ENCODE measurements at places on chromosomes 4 and X.

DNA sequence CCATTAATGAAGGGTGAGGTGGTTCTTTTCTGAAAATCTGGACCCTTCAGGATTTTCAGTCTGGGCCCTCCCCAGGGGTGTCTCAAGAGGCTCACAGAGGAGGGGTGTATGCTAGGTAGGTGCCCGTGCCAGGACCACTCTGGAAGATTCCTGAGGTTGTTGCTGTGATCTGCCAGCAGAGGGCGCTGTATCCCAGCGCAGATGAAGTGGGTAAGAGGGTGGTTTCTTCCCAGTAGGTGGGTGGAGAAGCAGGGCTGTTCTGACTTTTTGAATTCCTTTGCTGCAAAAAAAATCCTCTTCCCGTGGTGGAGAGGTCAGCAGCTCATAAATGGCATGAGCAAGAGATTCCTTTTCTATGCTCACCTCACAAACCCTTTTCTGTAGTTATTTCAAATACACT, 51.1 kb downstream of the SCML1 start:
- DNase-seq, result peak; percentile 4

DNA sequence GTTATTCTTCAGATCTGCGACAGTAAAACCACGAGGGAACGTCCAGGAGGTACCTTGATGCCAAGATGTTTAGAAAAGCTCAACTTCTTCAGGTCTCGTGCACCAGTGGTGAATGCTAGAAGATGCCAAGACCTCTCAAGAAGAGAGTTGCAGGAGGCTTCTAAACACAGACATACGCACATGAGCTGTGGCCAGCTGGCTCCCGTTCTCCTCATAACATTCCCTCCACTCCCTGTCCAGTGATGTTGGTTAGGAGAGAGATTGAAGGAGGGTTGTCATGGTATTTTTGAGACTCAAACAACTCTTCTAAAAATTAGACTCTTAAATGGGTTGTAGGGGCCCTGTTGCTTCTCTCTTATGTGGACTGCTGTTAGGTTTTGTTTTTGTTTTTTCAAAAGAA, 184.3 kb downstream of the QDPR start:
- no peak for DNase-seq

GRCh38 chrX:38216642-38217041, 4.0 kb downstream of the SRPX start:
- DNase-seq, result no peak

- no peak for DNase-seq
Measured at GRCh38 chr4:186424745-186425144, 130.6 kb downstream of the MTNR1A start.

GRCh38 chrX:78603908-78604307, 55.2 kb downstream of the RTL3 start:
- DNase-seq, result no peak

DNA sequence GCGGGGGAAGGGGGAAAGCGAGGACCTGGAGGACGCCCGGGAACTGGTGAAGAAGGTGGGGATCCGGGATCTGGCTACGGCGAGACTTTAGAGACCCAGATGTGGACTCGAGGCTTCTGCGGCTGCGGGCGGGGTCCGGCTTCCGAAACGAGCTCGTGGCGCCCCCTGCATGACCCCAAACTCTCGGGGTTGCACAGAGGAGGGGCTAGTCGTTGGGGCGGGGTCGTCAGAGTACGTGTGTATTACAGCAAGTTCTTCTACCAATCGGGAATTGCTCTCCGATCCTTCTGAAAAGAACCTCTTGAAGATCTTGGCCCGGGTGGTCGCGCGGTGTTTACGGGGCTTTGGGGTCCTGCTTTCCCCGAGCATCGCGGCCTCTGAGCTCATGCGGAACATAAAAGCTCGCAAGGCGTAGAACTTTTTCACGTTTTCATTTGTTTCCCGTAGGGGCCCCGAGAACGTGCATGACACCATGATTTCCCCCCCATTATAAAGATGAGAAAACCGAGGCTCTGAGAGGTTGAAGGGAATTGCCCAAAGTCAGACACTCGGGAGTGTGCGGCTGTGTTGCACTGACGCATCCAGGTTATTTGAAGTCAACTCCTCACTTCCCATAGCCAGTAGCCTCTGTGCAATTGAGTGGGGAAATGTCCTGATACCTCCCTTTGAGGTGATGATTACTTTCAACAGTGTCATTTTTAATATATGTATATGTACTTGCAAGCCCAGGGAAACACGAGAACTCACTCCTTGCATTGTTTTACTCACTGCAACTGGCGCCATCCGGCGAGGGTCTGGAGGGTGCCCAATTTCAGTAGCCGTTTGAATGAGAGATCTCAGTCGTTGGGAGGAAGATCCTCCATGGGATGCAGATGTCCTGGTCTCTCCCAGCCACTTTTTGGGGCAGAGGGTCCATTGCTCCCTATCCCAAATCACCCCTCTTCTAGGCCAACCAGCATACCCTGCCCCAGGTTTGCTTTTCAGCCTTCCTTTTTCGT, at the start of gene BEND4:
Gene BEND4, minus strand, starts transcription at position 149 of the 998 bp plus-strand sequence. CDS start 512 bp downstream, outside the sequence.
- DNase-seq, result no peak

- no peak for DNase-seq
Measured at GRCh38 chr4:14701896-14702295, 300.4 kb upstream of the CPEB2 start.

GRCh38 chr4:71300964-71301363, 37.9 kb upstream of the SLC4A4 start:
- DNase-seq, result no peak

DNA sequence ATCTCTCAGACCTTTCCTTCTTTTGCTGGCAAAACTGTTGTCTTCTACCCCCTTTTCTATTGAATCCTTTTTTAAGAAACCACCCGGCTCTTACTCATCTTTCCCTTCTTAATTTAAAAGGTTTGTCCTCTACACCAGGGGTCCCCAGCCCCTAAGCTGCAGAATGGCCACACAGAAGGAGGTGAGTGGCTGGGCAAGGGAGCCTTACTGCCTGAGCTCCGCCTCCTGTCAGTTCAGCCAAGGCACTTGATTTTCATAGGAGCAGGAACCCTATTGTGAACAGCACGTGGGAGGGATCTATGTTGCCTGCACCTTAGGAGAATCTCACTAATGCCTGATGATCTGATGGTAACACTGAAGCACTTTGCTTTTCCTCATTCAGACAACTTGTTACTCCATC, 726.3 kb upstream of the INTU start:
- no peak for DNase-seq

DNA sequence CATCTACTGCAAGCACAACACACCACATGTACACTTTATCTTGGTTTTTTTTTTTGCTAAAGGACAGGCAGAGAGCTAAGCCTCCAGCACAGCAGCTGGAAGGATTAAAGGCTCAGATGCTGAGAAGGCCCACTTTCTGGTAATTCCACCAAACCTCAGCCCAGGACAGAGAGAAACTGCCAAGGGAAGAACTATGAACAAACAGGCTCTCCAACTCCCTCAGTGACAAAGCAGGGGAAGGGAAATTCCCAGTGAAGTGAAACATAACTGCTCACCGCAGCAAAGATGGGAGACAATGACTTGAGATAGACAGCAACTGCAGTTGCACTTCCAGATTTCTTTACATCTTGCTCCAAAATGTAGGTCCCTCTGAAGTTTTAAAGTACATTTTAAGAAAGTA, 4.8 kb downstream of the PROM1 start:
- DNase-seq, result no peak

DNA sequence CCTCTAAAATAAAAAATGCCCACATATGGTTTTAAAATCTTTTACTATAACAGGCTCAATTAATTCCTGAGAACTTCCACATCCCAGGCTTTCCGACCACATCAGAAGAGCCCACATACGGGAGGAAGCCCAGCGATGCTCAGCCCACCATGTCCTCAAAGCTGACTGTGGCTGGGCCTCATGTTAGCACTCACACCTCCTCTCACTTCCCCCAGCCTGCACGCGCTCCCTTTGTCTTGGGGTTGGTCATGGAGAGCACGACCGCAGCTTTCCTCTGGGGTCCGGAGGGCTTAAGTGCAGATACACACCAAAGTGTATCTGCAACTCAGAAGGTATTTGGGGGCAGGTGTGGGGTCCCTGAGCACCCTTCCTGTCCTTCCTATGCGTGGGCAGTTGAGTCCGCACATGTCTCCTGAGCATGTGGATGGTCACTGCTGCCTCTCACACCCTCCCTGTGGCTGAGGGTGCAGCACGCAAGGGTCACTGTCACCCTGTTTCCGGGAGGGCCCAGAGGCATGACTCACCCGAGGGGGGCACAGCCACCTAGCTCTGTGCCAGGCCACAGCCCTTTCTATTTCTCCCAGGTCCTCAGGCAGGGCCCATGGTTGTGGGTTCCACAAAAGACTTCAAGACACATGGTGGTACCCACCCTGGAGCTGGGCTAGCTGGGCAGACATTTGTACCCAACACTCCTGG, 21.2 kb downstream of the WDR1 start:
- DNase-seq, result no peak

DNA sequence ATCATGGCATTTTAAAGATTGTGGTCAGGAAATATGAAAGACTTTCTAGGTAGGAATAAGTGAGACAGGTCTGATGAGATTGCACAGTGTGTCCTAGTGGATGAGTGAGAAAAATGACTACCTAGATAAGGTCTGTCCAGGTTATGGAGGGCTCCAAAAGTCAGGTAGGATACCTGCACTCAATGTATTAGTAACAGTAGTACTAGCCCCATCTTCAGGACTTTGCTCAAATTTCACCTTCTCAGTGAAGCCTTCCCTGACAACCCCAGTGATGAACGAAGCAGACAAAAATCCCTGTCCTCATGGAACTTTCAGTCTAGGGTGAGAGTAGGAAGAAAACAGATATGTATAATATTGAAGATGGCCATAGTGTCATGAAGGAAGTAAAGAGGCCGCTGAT, 85.7 kb downstream of the ZIC3 start:
- DNase-seq, result no peak

DNA sequence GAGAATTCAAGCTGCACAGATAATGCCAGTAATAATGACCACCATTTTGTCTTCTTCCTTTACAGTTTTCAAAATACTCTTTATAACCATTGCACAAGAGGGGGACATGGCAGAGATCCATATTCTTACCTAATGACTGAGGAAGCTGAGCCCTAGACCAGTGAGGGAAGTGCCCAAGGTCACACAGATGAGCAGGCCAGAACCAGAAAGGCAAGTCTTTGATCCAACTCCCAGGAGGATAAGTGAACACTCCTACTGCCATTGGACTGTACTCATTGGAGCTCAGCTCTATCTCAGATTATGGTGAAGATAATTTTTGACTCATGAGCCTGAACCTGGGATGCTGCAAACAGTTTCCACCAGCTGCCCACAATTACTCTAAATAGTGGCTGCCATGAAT, 28.6 kb downstream of the AMER1 start:
- no peak for DNase-seq

DNA sequence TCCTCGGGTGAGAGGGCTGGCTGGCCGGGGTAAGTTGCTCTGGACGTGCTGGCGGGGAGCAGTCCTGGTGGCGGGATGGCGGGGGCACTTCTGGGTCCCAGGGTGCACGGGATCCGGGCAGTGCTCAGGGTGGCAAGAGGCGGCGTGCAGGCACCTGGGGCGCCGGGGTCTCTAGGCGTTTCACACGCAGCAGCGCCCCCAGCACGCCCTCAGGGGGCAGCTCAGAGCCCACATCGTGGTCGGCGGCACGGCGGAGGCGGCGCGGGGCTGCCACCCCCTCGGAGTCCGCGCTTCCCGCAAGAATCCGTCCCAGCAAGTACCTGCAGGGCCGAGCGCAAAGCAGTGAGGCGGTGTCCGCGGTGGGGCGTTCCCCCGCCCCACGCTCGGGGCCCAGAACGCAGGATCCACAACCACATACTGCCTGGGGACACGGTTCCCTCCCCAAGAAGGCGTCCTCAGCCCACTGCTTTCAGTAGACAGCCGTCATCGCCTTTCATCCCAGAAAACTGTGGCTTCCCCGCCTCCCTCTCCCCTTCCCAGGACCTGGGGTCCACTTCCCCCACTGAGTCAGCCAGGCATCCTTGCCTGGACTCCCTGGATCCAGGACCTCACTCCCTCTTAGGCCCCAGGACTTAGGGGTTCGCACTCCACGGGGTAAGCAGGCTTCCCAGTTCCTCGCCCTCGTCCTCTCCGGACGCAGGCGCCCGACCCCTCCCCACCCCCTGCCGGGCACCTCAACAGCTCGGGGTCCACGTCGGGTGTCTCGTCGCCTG, 4.1 kb downstream of the PCSK1N start:
- DNase-seq, result no peak

GRCh38 chr4:4859325-4859798, at the start of gene MSX1:
MSX1 (plus strand) TSS chr4:4859665; CDS start chr4:4859900, 235 bp downstream.
- no peak for DNase-seq

- DNase-seq, result no peak
Measured at GRCh38 chr4:53551281-53551864, 39.9 kb downstream of the LNX1 start.

DNA sequence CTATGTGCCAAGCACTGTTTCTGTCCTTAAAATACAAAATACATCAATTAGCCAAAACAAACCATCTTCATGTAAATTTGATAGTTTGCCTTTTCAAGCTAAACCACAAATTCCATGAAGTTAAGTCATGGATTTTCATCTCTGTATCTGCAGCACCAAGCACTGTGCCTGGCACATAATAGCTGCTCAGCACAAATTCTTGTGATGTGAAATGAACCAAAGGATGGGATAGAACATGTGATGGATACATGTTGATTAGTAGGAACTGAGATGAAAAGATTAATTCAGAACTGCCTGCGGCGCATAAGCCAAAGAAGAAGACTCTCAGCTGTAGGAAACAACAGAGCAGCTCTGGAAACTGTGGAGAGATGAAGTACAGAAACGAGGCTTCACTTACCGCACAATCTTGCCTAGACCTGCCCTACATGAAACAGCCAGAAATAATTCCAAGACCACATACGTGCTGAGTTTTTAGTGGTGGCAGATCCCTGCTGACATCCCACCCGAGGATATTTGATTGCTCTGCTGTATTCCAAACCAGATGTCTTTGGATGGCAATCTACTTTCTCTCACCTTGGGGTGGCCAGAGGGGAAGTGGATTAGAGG, 40.9 kb upstream of the DCLK2 start:
- no peak for DNase-seq

- DNase-seq, result peak; percentile 58
Measured at GRCh38 chr4:141686879-141687278, 50.5 kb downstream of the IL15 start.

GRCh38 chr4:182856862-182857261, 60.3 kb downstream of the DCTD start:
- no peak for DNase-seq

GRCh38 chrX:112766774-112767173, 73.9 kb downstream of the AMOT start:
- no peak for DNase-seq

GRCh38 chr4:108828620-108829019, 65.8 kb upstream of the ETNPPL start:
- no peak for DNase-seq

GRCh38 chr4:16661813-16662212, 236.6 kb downstream of the LDB2 start:
- DNase-seq, result no peak

Data from glomerular endothelial cell (primary cell).